HCT116 (cell line): ENCODE measurements at places on chromosomes 7 and 10.

DNA sequence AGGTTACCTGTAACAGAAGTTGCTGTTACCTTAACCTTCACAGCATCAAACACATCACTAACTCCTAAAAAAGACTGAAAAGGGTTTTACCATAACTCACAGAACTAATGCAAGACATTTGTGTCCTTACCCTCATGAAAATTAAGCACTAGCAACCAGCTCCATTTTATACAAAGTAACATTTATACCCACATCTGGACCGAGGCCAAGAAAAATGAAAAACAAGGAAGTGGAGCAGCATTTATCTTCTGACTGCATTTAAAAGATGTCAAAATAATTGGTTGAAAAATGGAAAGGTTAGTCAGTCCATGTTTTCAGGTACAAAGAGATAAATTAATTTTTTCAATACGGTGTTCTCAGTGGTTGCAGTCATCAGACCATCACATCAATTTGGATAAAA is 3.1 kb upstream of the RBP4 start:
- DNase-seq, result no peak

DNA sequence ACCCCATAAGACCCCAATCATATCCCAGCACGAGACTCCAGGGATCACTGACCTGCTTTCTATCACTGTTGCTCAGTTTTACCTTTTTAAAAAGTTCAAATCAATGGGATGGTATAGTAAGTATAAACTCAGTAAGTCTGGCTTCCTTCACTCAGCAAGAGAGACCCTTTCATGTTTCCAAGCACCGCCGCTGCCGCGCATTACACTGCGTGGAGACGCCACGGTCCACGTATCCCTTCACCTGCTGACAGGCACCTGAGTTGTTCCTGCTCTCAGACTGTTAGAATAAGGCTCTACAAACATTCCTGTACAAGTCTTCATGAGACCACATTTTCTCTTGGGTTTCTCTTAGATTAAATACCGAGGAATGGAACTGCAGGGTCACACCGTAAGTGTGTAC is 28.3 kb downstream of the MAD1L1 start:
- no peak for DNase-seq

DNA sequence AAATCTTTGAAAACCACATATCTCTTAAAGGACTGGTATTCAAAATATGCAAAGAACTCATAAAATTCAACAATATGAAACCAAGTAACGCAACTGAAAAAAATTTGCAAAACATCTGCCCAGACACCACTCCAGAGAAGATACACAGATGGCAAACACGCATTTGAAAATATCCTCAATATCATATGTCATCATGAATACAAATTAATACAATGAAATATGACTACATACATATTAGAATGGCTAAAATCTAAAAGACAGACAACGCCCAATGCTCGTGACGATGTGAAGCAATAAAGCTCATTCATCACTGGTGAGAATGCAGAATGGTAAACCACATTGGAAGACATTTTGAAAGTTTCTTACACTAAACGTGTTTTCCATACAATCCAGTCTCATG is 770.1 kb upstream of the CELF2 start:
- no peak for DNase-seq

GRCh38 chr10:111739874-111740139 is 443.8 kb downstream of the GPAM start:
- no peak for DNase-seq

- DNase-seq, result no peak
These were observed 66.3 kb upstream of the FRMD4A start for GRCh38 chr10:14397066-14397465.

DNA sequence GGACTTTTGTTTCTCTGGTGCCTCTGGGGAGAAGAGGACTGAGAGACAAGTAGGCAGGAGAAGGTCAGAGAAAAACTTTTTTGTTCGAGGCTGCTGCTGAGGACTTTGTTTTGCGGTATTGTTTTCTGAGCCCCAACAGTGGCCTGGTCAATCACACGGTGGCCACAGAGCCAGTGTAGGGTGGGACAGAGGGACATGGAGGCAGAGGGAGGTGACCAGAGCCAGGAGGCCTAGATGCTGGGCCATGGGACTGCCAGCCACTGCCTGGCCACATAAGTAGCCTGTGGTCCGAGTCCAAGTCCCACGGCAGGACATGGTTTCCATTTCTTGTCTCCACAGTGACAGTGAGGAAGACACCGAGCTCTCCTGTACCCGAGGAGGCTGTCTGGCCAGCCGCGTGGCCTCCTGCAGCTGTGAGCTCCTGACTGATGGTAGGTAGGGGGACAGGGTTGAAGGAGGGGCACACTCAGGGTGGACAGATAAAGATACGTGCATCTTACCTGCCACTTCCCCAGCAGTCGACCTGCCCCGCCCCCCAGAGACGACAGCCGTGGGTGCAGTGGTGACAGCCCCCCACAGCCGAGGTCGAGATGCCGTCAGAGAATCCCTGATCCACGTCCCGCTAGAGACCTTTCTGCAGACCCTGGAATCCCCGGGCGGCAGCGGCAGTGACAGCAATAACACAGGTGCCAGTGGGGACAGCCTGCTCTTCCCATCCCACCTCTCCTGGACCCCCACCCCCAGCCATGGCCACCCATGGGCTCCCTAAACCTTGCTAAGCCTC is 27.5 kb downstream of the SH2B2 start:
- DNase-seq, result no peak

- DNase-seq, result no peak
These were observed 13.2 kb upstream of the GIMAP1 start for GRCh38 chr7:150703209-150703608.

DNA sequence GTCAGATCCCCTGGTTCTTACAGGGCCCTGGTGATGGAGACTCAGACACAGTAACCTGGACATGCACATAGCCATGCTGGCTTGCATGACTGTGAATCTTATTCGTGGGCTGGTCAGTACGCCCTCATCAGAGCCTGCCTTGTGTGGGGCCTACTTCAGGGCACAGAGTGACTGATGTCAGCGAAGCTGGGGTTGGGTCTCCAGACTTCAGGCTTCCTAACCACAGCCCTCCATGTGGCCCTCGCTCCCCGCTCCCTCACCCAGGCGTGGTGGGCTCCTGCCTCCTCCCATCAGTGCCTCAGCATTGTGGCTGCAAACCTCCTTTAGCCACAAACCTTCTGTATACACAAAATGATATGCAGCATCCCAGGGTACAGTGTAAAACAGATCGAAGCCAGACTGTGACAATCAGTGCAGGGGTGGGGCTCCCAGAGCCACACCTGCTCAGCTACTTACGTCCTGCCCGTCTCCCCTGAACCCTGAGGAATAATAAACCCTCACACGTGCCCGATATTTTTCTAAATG is 7.1 kb upstream of the C10orf105 start:
- DNase-seq, result no peak

GRCh38 chr10:70909326-70909935 is 21.1 kb upstream of the PCBD1 start:
- DNase-seq, result no peak

DNA sequence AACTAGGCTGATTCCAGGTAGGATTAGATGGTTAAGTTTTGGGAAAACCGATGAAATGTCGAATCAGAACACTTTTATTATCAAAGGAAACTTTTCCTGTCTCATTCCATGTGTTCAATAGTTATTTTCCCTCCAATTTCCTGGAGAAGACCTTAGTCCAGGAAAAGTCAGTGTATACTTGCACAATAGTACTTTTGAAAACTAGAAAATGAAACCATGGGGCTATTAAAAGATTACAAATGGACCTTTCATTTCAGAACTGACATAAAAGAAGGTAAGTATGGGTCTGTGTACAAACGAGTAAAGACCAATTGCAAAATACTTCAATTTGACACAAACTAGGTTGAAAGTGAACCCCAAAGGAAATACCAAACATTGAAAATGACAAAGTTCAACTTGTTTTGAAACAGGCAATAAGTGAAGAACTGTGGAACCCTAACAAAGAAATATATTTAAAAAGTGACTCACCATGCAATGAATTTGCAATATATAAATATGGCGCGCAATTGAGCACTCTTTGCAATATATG is 2.1 kb downstream of the AVPI1 start:
- DNase-seq, result no peak

DNA sequence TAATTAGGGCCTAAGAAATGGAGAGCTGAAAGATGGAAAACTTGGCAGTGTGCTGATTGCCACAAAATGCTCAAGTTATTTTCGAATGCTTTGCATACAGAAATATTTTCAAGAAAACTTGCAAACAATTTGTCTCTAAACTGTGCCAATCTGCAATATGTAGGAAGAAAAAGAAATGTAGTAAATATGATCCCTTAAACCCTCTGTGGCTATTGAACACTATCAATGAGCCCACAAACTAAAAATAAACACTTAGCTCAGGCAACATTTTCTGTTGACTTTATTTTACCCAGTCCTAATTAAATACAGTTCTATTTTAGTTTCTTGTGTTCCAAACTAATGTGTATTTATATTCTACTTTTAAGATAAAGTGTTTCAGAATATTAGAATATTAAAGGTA is 342.1 kb downstream of the SEMA3D start:
- DNase-seq, result no peak

DNA sequence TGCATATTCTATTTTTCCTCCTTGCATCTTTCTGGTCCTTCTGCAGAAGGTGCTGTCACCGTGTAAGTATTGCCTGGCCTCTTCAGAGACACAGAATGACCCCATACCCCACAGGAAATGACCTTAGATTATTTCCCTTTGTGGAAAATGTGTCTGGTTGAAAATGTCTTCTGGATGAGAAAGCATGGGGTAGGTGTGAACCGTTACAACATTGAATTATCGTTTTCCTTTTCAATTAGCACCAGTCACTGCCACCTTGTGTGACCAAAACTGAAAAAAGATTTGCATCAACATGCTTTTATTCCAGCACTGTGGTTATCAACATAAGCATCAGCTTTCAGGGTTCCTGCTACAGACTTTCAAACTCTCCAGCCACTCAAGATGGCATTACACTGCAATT is 58.0 kb upstream of the CELF2 start:
- no peak for DNase-seq

- no peak for DNase-seq
These were observed 23.0 kb upstream of the UMAD1 start for GRCh38 chr7:7617550-7617949.
